ENCODE measurements at places on chromosomes 2 and 18.
A peak's percentile ranks its signal among the peaks of the same experiment; 100 is the strongest.

- DNase-seq, result no peak
Observed at GRCh38 chr2:56587456-56587855, 403.7 kb downstream of the CCDC85A start.

GRCh38 chr2:65064728-65065552, 8.7 kb downstream of the CEP68 start:
- peak; percentile 90 for DNase-seq

- no peak for DNase-seq
Observed at GRCh38 chr18:31776093-31776492, 15.4 kb upstream of the SLC25A52 start.

- DNase-seq, result no peak
Observed at GRCh38 chr2:135590619-135591260, 59.5 kb downstream of the R3HDM1 start.

DNA sequence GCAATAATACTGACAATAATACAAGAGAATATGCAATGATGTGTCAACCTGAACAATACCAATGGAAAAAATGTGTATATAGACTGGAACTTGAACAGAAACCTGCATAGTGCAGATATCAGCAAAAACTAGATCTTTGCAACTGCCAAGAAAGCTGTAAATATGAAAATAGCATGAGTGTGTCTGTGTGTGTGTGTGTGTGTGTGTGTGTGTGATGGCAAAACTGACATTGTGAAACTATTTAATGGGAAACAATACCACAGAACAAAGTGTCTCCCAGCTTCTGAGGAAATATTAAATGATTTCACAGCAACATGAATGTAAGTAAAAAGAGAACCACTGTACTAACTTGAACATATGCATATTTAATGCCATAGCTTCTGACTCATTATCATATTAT, 558.2 kb upstream of the LINC00305 start:
- no peak for DNase-seq

- DNase-seq, result no peak
Observed at GRCh38 chr2:214895469-214895868, 86.0 kb upstream of the BARD1 start.

GRCh38 chr18:73544617-73545016, 603.0 kb downstream of the FBXO15 start:
- DNase-seq, result no peak

GRCh38 chr18:26655525-26656430, 107.4 kb upstream of the KCTD1 start:
- peak; percentile 68 for DNase-seq
